Stomach (tissue), 19 donors: ENCODE measurements at places on chromosomes 7 and 10.

- peak; percentile 53 for DNase-seq
Measured at GRCh38 chr10:87659571-87660483, at the start of gene PAPSS2. PAPSS2 (plus strand) TSS chr10:87659878; CDS start chr10:87659982, 104 bp downstream.

DNA sequence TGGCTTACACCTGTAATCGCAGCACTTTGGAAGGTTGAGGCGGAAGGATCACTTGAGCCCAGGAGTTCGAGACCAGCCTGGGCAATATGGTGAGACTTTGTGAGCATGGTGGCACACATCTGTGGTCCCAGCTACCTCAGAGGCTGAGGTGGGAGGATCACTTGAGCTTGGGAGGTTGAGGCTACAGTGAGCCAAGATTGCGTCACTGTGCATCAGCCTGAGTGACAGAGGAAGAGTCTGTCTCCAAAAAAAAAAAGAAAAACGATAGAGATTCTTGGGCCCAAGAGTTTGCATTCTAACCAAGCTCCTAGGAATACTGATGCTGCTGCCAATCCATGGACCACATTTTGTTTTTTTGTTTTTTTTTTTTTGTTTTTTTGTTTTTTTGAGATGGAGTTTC lies 12.1 kb downstream of the MYOZ1 start:
- DNase-seq, result no peak

- DNase-seq, result no peak
Measured at GRCh38 chr10:62643606-62644587, 160.6 kb upstream of the ADO start.

DNA sequence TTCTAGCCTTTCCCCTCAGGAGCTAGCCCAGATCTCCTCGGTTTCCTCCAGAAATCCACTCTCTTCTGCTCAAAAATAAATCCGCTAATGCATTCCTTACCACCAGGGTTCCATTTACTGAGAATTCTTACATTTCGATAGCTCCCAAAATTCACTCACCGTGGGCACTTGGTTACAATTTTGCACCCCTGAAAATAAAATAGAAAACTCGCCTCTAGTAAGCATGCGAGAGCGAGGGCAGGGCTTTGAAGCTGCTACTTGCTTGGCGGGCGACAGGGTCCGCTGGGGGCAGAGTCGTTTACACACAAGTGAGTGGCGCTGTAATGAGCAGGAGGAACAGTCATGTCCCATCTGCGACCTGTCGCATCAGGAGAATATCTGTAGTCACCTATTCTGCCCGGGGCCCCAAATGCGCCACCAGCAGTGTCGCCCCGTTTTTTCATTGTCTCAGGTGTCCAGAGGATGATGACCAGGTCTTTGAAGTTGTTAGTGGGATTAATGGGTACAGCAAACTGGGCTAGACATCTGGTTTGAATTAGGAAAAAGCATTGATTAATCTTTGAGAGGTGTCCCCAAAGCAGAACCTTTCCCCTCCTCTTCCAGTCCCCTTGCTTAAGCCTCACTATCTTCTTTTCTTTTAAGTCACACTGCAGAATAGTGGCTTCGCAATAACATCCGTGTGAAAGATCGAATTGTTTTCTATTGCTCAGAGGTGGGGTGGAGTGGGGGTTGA lies 1.2 kb upstream of the MEOX2 start:
- DNase-seq, result peak; percentile 53
